Esophagus squamous epithelium (tissue), 5 donors: ENCODE measurements at places on chromosomes 11 and 22.

GRCh38 chr22:19410941-19411689 lies 20.4 kb downstream of the HIRA start:
- DNase-seq: no peak

DNA sequence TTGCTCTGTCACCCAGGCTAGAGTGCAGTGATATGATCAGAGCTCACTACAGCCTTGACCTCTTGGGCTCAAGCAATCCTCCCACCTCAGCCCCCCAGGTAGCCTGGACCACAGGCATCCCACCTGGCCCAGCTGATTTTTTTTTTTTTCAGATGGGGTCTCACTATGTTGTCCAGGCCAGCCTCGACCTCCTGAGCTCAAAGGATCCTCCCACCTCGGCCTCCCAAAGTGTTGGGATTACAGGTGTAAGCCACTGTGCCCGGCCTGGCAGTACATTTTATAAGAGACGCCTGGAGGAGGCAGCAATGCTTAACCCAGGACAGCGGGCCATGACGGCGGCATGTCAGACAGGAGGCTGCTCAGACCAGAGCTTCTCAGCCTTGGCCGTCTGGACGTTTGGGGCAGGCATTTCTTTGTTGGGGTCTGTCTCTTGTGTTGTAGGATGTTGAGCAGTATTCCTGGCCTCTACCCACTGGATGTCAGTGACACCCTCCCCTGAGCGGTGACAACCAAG lies 4.3 kb downstream of the LGALS2 start:
- no peak for DNase-seq

GRCh38 chr11:70703141-70704064 lies 305.1 kb downstream of the CTTN start:
- DNase-seq: no peak

- no peak for DNase-seq
Measured at GRCh38 chr11:112694813-112695212, 266.4 kb upstream of the NCAM1 start.

- no peak for DNase-seq
Measured at GRCh38 chr22:29251981-29252911, 15.5 kb downstream of the RHBDD3 start.
